ENCODE measurements at places on chromosomes 4 and X. TPM values are rescaled to one million over a fixed set of nuclear protein-coding genes. Genes with fewer than 3 reads are reported as not detected.

Gene TRIML2
- total RNA-seq = 0.26 TPM

Gene HMX1
- not detected for total RNA-seq

Gene MAGEA12
- total RNA-seq = not detected

Gene EVC2
- 15.9 TPM for total RNA-seq

All from fibroblast of lung (primary cell).